ENCODE measurements at places on chromosomes 7 and 10.
A peak's percentile ranks its signal among the peaks of the same experiment; 100 is the strongest.

DNA sequence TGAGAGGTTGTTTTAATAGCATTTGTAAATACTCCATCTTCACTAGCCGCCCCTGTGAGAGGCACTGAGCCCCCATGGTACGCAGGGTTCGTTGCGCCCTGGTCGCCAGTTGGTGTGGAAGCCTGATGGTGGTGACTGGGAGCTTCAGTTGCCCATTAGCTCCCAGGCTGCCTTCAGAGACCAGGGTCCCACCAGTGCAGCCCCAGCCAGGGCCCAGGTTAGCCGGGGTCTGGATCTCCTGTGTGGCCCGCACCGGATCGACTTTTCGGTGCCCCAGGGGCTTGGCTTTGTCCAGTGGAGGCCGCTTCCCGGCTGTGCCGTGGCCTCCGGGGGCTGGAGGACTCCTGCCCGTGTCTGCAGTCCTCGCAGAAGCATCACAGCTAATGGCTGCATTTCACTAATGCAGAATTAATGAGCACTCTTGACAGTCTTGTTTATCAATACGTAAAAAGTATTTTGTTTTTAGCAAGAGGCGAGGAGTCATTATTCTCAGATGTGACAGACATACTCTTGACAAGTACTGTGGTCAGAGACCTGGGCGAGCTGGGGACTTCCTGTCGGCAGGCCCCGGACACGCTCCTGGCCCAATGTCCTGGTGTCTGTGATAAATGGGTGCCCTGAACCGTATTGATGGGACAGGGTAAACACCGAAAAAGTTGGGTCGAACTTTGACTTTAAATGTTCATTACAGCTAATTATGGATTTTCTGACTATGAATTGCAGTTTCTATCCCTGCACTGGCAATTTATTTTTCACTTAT is 99.8 kb downstream of the NKX6-2 start:
- no peak for DNase-seq

GRCh38 chr10:118820326-118821116 is 65.8 kb upstream of the CACUL1 start:
- no peak for DNase-seq

DNA sequence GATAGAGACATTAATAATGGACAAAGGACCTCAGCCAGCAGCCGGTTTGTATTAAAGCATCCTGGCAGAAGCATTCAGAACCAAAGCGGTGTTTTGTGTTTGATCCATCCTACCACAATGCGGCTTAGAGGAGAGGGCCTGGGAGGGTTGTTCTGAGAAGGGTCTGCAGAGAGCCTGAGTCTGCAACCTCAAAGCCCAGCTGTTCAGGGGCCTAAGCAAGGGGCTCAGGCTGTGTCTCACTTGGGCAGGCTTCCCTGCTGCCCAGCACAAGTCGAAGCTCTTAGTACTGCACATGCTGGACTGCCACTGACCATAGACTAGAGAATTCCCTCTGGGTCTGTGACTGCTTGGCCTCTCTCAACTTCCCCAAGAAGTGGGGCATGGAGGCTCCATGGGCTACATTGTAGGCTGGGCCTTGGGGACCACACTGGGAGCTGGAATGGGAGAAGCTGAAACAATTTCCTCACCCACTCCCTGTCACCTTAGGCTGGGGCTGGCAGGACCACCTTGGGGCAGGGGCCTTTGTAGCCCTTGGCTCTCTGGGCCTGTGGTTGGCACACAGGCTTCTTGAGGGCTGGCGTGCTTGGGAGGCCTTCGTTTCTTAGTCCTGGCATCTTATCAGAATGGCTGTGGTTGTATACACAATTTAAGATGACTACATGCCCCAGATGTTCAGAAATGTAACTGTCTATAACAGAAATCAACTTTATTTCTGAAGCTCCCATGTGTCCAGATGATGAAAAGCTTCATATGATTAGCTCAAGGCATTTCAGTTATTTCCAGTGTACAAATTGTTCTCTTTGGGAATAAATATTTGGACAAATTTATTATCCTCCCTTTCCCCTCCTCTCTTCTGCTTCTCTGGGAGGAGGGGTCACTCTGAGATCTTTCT is 44.5 kb downstream of the LRRC18 start:
- no peak for DNase-seq

- no peak for DNase-seq
These were observed 48.2 kb downstream of the SLC25A13 start for GRCh38 chr7:96273716-96274115.

DNA sequence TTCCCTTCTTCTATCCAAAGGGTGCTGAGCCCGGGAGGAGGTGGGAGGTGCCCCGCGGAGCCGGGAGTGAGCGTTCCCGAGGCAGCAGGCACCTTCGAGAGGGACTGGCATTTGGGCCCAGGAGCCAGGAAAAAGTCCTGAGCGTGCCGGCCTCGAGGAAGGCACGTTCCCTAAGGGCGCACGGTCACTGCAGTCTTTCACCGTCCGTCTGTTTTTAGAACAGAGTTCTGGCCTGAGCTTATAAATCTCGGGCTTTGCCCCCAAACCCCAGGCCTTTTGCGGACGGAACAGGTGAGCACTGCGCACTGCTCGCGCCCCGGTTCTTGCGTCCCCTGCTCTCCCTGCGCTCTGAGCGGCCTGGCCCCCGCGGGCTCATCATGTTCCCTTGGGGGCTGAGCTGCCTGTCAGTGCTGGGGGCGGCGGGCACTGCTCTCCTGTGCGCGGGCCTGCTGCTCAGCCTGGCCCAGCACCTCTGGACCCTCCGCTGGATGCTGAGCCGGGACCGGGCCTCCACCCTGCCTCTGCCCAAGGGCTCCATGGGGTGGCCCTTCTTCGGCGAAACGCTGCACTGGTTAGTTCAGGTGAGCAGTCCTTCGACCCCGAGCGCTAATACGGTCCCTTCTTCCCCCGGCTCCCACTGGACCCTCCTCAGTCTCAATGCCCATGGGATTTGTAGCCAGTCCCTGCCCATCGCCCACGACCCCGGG is 442 bp downstream of the CYP26C1 start:
- no peak for DNase-seq

DNA sequence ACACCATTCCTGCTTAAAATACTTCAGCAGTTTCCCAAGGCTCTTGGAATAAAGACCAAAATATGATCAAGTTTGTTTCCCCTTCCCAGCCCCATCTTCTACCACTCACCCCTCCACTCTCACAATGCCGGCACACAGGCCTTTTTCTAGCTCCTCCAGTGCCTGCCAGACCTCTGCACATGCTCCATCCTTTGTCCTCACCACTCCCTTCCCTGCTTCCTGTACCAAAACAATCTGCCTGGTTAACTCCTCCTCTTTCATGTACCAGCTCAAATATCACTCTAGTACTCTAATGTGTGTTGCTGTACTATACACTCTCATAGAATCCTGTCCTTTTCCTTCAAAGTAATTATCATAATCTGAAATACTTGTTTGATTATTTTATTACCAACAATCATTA is 19.4 kb downstream of the SCRN1 start:
- DNase-seq = no peak

DNA sequence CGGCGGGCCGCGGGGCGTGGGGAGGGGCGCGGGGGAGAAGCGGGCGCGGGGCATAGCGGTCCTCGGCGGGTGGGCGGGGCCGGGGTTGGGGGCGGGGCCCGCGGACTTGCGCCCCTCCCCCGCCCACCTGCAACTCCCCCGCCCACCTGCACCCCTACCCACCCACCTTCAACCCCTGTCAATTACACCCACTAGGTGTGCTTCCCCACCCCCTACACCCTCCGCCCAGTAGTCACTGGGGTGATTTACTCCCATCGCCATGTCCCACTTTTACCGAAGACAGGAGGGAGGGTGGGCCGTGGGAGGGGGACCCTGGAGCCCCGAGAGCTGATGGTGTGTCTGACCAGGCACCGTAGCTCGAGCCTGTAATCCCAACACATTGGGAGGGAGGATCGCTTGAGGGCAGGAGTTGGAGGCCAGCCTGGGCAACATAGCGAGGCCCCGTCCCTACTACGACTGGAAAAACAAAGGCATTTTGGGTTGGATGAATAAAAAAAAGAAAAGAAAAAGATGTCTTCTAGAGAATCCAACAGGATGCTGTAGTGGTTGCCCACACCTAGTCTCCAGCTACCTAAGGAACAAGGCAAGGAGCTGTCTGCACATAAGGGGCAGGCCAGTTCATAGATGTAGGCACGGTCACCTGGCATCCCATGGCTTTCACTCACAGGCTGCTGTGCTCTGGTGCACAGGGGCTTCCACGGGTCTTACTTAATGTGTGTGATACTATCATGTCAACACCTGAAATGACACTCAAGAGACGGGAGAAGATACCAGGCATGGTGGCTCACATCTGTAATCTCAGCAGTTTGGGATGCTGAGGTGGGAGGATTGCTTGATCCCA is 761 bp downstream of the KCTD7 start:
- DNase-seq = no peak

- DNase-seq = no peak
These were observed 10.6 kb upstream of the GRB10 start for GRCh38 chr7:50793120-50793946.

DNA sequence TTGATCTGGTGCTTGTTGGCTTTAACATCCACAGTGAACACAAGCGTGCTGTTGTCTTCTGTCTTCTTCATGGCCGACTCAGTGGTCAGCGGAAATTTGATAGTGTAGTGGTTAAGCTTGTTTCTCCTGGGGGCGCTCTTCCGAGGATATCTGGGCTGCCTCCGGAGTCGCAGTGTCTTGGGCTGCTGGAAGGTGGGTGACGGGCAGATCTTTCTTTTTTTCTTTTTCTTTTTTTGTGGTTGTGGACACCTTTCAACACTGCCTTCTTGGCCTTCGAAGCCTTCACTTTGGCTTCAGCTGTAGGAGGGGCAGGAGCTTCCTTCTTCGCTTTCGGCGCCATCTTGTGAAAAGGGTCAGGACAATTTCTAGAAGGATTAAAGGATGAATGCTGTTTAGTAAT is 23.8 kb upstream of the RPA3 start:
- DNase-seq = no peak

DNA sequence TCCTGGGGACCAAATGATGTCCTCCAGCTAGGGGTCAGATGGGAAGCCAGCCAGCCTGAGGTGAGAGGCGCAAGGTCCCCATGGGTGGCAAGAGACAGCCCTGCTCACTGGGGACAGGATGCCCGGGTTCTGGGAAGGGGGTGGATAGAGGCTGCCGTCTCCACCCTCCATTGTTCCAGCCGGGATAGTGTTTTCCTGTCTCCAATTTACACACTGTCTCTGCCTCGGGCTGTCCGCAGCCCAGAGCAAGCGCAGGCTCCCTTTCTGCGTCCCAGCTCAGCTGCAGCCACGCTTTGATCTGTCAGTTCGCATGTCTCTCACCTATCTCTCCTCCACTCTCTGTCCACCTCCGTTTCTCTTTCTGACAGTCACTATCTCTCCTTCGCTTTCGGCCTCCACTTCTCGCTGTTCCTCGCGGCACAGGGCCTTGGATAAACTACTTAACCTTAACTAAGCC is 2.1 kb downstream of the EPHB4 start:
- DNase-seq = no peak

DNA sequence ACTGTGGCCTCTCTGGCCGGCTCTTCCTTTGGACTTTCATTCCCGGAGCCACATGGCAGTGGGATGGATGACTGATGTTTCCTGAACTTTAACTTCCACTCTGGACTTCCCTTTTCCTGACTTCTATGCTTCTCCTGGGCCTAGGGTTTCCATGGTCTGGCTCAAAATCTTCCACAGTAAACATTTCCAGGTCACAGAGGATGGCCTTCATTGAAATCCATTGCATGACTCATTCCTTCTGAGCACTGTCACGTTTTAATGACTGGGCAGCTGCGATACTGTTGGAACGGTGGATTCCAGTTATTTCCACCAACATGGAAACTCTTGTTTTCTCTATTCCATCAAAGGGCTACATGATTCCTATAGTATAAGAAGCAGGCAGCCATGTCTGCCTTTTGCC is 24.4 kb upstream of the ZNF273 start:
- DNase-seq = no peak

DNA sequence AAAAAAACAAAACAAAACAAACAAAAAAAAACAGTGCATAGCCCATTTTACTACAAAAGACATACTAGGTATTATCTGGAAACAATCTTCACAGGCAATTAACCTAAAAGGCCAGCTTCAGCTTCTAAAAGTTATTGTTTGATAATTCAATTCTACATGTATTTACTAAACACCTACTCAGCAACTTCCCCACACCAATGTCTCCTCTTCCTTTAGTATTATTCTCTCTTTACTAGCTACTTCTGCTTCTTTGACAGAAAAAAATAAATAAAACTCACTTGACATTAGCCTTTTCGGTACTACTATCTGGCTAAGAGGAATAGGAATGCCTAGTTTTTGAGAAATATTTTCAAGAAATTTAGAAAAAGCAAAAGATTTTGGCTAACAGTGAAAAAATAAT is 2.8 kb downstream of the TM9SF3 start:
- no peak for DNase-seq

DNA sequence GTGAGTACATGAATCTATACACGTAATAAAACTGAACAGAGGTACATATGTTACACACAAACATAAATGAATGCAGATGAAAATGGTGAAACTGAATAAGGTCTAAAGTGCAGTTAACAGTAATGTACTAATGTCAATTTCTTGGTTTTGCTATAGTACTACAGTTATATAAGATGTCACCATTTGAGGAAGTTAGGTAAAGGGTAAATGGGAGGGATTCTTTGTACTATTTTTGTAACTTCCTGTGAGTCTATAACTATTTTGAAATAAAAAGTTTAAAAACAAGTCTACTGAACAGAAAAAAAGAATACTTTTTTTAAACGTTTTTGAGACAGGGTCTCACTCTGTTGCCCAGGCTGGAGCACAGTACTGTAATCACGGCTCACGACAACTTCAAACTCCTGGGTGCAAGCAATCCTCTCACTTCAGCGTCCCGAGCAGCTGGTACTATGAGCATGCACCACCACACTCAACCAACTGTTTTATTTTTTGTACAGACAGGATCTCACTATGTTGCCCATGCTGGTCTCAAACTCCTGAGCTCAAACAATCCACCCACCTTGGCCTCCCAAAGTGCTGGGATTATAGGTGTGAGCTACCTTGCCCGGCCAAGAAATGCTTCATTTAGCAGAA is 71.5 kb downstream of the WAPL start:
- DNase-seq = no peak

GRCh38 chr7:2698581-2699288 is 10.7 kb downstream of the AMZ1 start:
- peak; percentile 81 for DNase-seq

DNA sequence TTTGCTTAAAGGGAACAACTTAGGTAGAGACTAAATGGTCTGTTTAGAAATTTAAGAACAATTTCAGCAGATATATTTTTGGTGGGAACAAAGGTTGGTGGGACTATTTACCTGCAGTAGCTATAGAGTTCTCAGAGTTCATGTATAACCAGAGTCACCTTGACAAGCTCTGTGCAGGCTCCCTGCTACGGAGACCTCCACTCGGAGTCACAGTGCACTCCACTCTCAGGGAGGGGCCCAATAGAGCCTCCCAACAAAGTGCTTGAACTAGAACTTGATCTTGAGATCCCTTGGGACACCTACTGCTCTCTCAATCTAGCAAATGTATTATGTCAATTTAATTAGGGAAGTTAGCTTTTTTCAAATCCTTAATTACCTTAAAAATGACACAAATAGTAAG is 2.3 kb downstream of the MYPN start:
- no peak for DNase-seq

- DNase-seq = no peak
These were observed 266.6 kb upstream of the GNAI1 start for GRCh38 chr7:79868010-79868409.

- no peak for DNase-seq
These were observed 32.4 kb downstream of the TACC2 start for GRCh38 chr10:122021379-122021778.

All from T-cell (primary cell).